Left cardiac atrium (tissue), 4 donors: ENCODE measurements at places on chromosomes 2 and 18.

DNA sequence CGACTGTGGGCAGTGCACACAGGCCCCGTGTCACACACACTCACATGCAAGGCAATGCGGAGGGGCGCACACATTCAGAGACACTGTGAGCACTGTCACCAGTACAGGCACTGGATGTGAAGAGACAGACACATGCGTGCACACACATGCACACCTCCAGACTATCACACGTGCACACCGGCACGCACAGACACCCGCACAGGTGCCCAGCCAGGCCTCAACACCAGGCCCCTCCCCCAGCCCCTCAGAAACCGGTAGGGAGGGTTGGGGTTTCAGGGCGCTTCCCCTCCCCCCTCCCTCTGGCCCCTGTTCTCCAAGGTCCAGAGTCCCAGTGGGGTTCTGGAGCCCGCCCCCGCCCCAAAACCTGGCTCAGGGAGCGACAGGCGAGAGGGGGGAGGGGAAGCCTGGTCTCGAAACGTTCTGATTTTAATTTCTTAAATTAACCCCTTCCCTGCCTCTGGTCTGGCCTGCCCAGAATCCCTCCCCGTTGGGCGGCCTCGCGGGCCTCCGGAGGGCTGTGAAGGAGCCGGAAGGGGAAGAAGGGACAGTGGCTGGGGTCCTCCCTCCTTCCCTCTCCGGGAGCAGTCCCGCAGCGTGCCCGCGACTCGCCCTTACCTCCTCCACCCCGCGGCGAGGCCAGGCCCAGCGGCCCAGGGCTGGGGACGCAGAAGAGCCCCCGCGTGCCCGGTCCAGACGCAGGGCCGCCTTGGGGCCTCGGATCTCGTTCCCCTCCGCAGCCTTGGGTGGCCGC, 558 bp downstream of the FBXO41 start:
- no peak for DNase-seq

GRCh38 chr2:37447446-37447845, 103.0 kb downstream of the QPCT start:
- DNase-seq = no peak

- DNase-seq = no peak
Observed at GRCh38 chr2:96188821-96189526, 19.7 kb downstream of the STARD7 start.

DNA sequence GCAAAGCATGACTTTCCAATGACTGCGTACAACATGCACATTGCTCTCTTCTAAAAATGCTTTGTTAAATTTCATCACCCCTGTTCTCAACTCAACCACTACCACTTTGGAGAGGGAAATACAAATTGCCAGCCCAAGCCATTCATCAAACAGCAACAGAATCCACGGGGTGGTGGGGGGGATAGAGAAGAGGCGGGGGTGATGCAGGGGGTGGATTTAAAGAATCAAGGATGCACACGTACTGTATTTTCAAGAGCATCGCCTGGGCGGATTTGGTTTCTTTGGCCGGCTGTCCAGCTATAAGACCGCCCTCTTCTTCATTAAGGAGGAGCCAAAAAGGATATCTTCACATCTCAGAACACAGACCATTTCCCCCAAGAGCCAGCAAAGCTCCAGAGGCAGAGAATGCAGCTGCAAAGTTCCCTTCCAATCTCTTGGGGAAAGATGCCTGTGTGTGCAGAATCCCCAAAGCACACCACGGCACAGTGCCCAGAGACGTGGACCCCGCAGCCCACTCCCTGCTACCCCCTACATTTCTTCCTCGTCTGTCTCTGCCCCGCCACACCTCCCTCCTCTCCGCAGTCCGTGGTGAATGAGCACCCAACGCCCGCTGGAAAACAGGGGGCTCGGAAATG, 977 bp downstream of the SLC8A1 start:
- DNase-seq = no peak

DNA sequence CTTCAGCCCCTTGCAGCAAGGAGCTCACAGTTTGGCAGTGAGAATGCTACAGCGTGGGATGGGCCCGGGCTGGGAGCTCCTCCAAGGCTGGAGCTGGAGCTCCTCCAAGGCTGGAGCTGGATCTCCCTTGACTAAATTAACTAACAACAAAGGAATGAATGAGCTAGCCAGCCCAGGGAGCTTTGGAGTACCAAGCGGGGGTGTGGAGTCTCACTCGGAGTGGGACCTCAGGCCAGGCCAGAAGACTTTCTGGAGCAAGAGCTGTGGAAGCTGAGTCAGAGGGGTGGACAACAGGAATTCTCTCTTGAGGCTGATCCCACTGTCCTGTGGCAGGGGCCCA, 244.7 kb upstream of the HS6ST1 start:
- DNase-seq = peak; percentile 73

- DNase-seq = no peak
Observed at GRCh38 chr2:233768076-233768475, 8.0 kb downstream of the UGT1A1 start.

- no peak for DNase-seq
Observed at GRCh38 chr2:157439824-157440186, 4.1 kb downstream of the CYTIP start.

GRCh38 chr2:237514474-237515130, 27.6 kb downstream of the MLPH start:
- DNase-seq = no peak

- DNase-seq = no peak
Observed at GRCh38 chr2:25268139-25268538, 73.6 kb downstream of the DNMT3A start.
